ENCODE measurements at places on chromosomes 1 and 21.

GRCh38 chr1:15027515-15027986, 126.0 kb upstream of the TMEM51 start:
- peak; percentile 16 for DNase-seq

DNA sequence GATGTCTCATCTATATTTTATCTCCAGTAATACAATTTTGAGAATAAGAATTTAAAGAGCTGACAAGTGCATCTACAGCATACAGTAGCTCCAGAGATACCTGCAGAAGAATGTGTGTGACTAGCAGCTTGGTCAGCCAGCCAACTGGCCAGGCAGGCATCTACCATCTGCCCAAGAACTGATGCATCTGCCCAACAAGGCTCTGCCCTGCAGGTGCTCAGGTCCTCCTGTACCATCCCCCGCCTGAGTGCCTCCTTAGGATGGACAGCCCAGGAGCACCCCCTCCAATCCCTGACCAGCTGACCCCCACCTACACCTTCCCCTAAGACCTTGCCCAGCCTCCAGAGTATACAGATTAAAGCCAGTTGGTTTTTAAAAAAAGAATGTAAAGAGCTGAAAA, 30.3 kb downstream of the TMEM69 start:
- no peak for DNase-seq

- DNase-seq = no peak
These were observed 66.9 kb downstream of the TESK2 start for GRCh38 chr1:45423906-45424678.

- DNase-seq = no peak
These were observed 395.4 kb downstream of the NTNG1 start for GRCh38 chr1:107536266-107536665.

DNA sequence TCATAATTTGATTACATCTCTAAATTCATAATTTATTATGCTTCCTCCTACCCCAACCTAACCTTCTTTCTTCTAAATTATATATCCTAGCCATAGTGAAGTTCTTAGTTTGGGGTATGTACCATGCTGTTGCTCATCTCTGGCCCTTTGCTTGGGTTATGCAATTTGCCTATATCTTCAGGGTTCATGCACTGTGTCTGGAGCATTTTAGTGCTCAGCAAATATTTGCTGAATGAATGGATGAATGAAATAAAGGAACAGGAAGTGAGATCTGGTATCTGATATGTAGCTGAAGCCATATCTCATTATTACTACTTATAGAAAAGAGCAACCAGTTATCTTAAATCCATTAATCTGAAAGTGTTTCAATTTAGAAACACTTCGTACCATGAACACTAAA, 137.6 kb downstream of the GPATCH2 start:
- no peak for DNase-seq

DNA sequence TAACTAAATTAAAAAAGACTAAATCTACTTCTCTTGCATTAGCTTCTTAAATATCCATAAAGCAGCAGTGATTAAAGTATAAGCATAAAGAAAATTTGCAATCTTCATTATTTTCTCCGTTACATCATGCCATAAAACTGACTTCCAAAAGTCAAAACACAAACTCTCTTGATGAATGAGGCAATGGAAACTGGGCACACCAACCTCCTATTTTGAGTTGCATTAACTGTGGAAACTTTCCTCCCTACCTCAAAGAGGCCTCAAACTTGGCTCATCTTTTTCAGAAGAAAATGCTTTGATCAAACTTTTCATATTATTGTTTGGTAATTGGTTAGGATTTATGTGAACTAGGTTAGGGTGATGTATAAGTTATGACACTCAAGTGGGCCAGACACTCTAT, 4.1 kb upstream of the BTG3 start:
- DNase-seq = no peak

DNA sequence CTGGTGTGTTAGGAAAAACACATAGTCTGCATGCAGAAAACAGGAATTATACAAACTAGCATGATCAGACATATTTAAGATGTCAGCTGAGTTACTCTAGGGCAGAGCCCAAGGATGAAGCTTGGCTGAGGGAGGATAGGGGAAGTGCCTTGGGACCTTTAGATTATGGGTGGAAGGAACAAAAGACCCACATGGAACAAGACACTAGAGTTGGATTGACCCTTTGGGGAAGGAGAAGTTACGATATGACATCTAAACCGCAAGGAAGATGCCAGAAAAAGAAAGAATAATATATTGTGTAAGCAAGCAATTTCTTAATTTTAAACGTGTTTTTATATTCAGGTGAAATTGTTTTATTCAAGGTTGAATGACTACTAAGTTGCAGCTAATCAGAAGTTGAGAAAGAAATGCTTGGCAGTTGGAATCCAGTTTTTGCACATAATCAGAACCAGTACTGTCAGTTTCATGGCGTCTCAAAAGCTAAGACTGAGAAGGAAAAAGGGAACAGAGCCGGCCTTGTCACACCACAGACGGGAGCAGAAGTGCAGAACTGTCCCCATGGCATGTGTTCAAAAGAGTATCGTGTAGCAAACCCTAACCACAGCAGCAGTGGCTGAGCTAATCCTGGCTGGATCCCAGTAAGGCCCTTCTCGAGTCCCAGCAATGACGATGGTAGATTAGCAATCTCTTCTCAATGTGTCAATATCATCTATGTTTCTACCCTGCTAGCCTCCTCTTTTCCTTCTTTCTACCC, 31.2 kb upstream of the IFNAR2 start:
- no peak for DNase-seq

DNA sequence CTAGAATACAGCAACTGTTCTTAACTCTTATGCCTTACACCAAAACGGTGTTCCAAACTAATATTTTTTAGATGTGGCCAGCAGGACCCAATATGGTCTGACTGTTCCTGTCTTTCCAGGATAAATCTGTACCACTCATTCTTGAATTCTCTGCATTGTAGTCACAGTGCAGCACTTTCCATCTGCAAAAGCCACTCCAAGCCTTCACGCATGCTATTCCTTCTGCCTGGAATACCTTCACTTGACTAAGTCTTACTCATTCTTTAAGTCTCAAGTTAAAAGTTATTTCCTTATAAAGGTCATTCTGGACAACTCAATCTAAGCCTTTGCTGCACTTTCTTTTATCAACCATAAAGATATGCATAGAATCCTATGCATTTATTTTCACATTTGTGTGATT, 1194.5 kb downstream of the PLA2G4A start:
- no peak for DNase-seq

GRCh38 chr1:32988665-32989064, 24.1 kb upstream of the RNF19B start:
- no peak for DNase-seq

- DNase-seq = no peak
These were observed 228.8 kb downstream of the PBX1 start for GRCh38 chr1:164787834-164788231.

- no peak for DNase-seq
These were observed 25.2 kb upstream of the IKBKE start for GRCh38 chr1:206445116-206445515.

GRCh38 chr1:54481201-54481884, 66.7 kb upstream of the ACOT11 start:
- no peak for DNase-seq

- no peak for DNase-seq
These were observed 108.8 kb downstream of the TNFSF18 start for GRCh38 chr1:172941945-172942344.

DNA sequence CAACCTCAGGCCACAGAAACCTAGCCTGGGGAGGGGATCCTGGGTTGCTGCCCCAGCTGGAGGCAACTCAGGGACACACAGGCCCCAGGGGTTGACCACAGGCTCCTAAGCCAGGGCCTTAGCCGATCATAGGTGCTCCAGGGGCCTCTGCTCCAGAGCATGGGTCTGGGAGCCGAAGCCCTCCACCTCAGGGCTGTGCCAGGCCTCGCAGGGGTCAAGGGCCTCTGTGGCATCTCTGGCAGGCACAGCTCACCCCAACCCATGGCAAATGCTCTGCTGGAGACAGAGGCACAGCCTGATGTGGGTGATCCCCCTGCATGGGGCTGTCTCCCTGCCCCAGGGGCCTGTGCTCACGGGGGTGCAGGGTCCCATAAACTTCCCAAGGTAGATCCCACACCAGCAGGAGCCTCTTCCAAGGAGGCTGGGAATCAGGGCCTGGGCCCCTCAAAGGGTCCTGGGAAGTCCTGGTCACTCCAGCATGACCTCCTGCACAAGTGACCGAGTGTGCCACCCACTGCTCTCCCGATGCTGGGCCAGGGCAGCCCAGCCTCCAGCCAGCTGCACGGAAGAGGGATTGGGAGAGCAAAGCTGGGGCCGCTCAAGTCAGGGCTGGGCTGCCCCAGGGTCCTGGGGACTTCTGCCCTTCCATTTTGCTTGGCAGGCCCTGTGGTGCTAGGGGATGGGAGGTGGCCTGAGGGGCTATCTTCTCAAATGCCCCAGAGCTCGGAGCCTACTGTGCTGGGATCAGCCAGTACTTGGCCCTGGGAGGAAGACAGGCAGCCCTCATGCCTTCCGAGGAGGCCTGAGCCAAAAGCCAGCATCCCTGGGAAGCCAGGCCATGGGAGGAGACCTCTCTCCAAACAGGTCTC, 22.2 kb upstream of the PRSS38 start:
- DNase-seq = no peak

- no peak for DNase-seq
These were observed 102.4 kb upstream of the SERBP1 start for GRCh38 chr1:67532452-67533216.

- DNase-seq = no peak
These were observed 267.6 kb upstream of the SGIP1 start for GRCh38 chr1:66266350-66266749.

GRCh38 chr1:39575191-39576015, 1.2 kb downstream of the PABPC4 start:
- DNase-seq = peak; percentile 32

- no peak for DNase-seq
These were observed 39.8 kb upstream of the FHAD1 start for GRCh38 chr1:15207031-15207828.

DNA sequence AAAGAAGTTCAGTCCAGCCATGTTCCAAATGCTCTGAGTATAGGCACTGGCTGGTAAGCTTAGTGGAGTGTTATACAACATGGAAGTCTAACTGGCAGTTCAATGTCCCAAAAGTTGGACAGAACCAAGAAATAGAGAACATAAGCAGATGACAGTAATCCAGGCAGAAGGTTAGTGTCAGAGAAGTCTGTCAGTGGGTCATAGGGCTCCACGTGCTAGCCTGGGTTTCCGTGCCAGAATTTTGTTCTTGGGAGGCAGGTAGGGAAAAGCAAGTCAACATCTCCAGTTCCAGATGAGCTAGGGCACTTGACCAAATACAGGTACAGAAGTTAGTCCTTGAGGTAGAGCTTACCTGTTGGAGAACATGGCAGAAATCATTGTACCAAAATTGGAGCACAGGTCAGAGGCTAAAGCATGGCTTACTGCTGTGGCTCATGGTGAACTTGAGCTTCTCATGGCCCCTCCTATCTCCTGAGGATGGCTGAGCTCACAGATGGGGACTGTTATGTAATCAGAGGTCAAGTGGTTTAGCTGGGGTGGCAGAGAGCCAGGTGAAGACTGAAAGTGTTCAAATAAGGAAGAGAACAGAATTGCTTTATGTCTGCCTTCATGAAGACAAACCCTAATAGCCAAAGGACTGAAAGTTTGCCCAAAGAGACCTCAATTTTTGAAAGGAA, 170.8 kb downstream of the NFIA start:
- DNase-seq = peak; percentile 4

DNA sequence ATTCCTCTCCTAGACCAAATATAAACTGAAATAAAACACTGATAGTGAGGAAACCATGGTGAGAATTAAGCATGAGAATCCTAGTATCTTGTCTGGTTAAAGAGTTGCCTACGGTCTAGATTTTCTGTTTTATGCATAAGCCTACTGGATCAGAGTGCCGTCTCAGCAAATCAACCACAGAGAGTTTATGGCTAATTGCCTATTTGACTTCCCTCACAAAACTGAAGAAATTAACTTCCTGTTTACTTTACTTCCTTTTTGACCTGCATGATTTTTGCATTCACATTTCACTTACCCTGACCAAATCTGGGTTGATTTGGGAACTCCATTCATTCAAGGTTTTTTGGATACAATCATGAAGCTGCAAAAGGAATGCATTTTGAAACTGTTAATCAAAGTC, 5.0 kb downstream of the GCLM start:
- DNase-seq = no peak

DNA sequence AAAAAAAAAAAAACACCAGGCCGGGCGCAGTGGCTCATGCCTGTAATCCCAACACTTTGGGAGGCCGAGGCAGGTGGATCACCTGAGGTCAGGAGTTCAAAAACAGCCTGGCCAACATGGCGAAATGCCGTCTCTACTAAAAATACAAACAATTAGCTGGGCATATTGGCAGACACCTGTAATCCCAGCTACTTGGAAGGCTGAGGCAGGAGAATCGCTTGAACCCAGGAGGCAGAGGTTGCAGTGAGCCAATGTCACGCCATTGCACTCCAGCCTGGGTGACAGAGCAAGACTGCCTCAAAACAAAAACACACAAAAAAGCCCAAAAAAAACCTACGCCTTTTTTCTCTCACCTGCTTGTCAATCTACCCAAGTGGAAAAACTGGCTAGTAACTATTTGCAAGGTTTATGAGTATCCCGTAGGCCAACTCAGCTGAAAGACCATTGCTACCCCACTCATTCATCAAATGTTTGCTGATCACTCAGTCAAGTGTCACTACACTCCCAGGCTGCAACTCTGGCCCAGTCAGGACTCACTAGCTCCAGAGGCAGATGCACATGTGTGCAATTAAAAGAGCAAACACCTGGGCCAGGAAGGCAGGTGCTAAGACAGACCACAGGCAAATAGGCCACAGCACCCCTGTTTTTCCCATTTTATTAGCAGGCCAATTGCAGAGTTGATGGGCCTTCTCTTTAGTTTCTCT, 2.0 kb downstream of the CSRP1 start:
- DNase-seq = no peak

DNA sequence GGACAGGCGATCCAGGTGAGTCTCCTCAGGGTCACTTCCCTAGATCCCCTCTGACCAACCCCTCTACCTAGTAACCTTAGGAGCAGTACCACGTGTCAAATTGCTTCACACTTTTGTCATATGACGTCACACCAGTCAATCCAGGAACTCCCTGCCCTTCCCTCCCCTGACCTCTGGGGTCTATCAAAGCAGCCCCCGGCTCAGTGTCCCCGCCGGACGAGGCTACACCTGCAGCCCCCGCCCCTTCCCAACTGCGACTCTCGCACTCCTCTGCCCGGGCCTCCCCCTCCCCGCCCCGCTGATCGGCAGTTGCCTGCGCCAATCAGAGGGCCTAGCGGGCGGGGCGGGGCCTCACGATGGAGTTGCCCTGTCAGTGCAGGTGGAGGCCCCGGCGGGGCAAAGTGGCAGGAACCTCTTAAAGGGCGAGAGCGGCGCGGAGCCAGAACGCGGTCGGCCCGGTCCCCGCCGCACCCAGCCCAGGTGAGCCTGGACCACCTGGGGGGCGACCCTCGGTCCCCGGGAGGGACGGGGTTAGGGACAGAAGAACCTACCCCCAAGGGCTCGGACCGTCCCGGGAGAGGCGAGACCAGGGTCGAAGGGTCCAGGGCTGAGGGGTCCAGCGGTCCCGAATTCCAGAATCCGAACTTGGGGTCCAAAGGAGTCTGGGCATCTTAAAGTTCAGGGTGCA, 27.5 kb upstream of the EPB41 start:
- DNase-seq = peak; percentile 84

- DNase-seq = no peak
These were observed 96.6 kb downstream of the PTPN14 start for GRCh38 chr1:214454569-214455396.

GRCh38 chr1:167107456-167107855, 13.6 kb downstream of the STYXL2 start:
- no peak for DNase-seq

- DNase-seq = no peak
These were observed 111.8 kb upstream of the CYYR1 start for GRCh38 chr21:26684889-26685288.
